ENCODE measurements at places on chromosomes 11 and 22.

- DNase-seq: no peak
Observed at GRCh38 chr22:23403720-23404688, 176.1 kb downstream of the IGLL1 start.

DNA sequence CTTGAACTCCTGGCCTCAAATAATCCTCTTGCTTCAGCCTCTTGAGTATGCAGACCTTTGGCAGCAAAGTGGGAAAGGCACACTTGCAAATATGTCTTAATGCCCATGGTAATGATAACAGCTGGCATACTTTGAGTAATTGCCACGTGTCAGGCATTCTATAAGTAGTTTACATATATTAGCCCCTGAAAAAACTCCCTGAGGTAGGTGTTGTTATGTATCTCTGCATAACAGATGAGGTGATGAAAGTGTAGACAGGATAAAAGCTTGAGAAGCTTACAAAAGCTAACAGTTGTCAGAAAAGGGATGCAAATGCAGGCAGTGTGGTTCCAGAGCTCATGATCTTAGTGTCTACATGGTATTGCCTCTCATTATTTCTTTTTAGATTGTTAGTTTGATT is 291.1 kb upstream of the C11orf87 start:
- no peak for DNase-seq

- DNase-seq: peak; percentile 58
Observed at GRCh38 chr11:66478729-66479393, 1.4 kb upstream of the DPP3 start.

DNA sequence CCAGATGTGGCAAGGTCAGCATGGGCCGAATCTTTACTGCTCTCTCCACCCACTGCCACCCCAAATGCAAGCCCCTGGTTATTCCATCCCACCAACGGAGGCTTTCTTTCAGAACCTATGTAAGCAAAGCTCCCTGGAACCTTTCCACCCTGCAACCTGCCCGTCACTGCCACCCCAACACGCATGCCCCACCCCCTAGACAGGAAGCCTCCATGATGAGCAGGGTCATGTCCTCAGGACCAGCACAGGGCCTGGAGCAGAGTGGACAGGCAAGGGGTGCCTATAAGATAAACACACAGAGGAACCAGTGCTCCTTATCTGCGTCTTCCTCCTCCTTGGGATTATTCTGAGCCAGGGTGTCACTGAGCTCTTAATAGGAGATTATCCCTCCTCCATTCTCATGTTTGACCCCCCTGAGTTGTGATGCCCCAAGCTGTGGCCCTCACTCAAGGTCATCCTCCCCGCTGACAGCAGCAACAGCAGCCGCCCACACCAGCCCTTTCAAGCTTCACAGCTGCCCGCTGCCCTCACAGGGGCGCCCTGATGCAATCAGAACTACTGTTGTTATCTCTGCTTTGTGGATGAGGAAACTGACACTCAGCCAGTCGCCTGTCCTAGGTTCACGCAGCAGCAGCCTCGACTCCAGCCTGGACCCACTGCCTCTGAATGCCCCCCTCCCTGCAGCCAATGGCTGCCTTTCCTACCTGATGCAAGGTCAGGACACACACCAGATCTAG is 647.3 kb downstream of the TBC1D22A start:
- DNase-seq: no peak

DNA sequence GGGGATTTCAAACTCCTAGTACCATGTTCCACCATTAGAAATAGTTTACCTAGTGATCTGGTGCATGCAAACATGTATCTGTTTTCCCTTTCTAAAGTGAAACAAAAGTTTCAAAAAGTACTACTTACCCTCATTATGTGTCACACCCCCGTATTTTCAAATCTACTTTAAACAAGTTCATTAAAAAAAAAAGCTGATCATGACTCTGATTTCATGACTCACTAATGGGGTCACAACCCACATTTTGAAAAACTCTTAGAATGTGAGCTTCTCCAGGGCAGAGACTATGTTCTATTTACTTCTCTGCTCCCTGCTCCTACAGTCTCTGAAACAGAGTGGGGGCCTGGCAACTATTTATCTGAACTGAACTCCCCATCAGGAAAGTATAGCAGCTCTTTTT is 18.2 kb downstream of the CHRM1 start:
- no peak for DNase-seq

GRCh38 chr22:45740236-45740635 is 68.6 kb downstream of the ATXN10 start:
- DNase-seq: no peak

- DNase-seq: no peak
Observed at GRCh38 chr11:116948391-116948790, 111.0 kb upstream of the APOA1 start.

- DNase-seq: no peak
Observed at GRCh38 chr11:92123540-92123939, 101.1 kb upstream of the FAT3 start.

DNA sequence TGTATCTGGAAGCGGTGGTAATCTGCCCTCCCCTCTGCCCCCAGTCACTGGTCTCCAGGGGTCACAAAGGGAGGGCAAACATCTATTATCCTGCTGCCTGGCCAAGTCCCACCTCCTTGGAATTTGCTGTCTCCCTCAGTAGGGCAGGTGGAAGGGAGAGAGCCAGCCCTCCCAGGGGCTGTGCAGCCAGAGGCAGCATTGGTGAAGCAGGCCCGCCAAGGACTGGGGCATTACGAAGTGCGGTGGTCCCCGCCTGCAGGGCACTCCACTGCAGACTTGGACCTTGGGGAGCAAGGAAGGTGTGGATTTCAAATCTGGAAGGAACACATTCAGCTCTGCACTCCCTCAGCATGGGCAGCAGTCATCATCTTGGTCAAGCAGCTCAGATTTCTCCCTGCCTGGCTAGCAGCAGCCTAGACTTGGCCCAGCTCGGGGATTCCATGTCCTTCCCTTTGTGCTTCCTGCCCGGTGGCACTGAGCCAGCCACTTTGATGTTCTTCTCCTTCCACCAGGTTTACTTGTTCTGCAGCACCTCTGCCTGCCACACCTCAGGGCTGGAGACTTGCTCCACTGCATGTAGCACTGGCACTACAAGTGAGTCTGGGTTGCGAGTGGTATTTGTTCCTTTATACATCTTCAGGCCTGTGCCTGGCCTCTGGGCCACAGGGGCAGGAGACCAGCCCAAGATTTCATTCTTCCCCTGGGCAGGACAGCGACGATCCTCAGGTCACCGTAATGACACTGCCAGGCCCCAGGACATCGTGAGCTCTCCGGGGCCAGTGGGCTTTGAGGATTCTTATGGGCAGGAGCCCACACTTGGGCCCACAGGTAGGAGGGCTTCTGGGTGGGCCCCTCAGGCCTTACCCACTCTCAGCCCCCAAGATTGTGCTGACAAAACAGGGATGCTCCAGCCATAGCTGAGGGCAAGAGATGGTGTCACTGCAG is 7.4 kb downstream of the ZP1 start:
- DNase-seq: no peak

DNA sequence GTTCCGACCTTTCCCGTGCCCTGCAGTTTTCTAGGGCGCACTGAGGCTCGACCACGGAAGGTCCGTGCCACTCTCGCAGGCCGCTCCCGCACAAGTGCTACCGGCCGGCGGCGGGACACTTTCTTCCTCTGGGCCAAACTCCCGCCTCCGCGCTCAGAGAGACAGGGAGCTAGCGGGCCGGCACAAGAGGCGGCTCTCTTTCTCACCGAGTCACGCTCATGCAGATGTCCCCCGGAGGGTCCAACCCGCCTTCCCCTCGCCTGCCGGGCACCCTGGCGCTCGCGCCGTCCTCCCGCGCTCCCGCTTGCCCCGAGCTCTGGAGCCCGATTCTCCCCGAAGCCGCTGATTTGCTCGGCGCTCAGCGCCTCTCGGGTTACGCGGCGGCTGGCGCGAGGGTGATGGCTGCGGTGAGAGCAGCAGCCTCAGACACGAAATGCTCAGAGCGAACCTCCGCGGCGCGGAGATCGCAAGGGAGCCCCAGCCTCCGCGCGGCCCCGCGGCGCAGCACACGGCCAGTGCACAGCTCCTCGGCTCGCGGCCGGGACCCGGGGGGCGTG is 1.0 kb downstream of the LMO1 start:
- DNase-seq: peak; percentile 61
